ENCODE measurements at places on chromosomes 3 and 15. TPM values are rescaled to one million over a fixed set of nuclear protein-coding genes. Genes with fewer than 3 reads are reported as not detected.

MME gene
- 0.52 TPM for total RNA-seq

GRCh38 chr15:38176155-38176554 lies 76.5 kb upstream of the SPRED1 start:
- no peak overlapping the region for H3K4me3 ChIP-seq
- H3K27me3 ChIP-seq, result no peaks in the 10 kb centered on the region
- H3K4me1 ChIP-seq, result no peaks in the 10 kb centered on the region
- H3K27ac ChIP-seq, result no peak overlapping the region
- DNase-seq, result no peak

- DNase-seq, result peak; percentile 94
- H3K4me3 ChIP-seq, result peak overlapping the region; percentile 39
- H3K27me3 ChIP-seq, result no peaks in the 10 kb centered on the region
- no peaks in the 10 kb centered on the region for H3K36me3 ChIP-seq
These were observed 162.5 kb upstream of the TBL1XR1 start for GRCh38 chr3:177359593-177360357.

PROS1 gene
- 19.4 TPM for total RNA-seq

DNA sequence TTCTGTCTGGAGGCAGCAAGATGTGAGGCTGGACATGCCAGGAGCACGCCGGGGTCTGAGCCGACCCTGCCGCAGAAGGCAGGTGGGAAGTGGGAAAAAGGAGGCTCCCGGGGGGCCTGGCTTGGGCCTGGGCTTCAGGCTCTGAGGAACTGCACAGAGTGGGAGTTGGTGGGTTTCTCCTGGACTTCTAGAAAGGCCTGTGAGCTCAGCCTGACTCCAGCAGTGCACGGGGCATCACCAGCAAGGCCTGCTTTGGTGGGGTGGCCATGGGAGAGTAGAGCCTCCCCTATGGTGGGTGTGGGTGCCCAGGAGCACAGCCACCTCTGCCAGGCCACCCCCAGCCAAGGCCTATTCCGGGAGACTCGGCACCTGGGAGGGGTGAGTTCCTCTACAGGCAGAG lies 18.1 kb upstream of the SLC41A3 start:
- no peak overlapping the region for H3K4me3 ChIP-seq
- H3K27me3 ChIP-seq, result no peaks in the 10 kb centered on the region

DNA sequence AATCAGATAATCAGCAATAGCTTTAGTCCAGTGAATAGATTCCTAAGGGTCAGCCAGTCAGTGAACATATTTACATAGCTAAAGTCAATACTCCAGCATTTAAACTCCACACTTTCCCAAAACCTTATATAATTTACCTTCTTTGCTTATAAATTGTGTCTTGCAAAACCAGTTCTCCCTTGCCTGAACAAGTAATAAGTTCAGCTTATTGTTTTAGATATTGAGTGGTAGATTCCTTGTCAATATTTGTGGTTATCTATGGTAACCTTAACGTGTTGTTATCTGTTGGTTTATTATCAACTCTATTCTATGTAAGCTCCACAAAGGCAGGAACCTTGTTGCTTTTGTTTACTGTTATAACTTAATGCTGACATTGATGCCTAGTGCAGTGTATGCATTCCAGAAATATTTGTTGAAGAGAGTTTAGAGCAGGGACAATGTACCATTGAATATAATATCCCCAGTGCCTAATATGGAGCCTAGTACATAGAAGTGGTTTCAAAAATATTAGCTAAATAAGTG lies 24.0 kb downstream of the PLSCR5 start:
- DNase-seq, result no peak
- H3K36me3 ChIP-seq, result no peaks in the 10 kb centered on the region

DNA sequence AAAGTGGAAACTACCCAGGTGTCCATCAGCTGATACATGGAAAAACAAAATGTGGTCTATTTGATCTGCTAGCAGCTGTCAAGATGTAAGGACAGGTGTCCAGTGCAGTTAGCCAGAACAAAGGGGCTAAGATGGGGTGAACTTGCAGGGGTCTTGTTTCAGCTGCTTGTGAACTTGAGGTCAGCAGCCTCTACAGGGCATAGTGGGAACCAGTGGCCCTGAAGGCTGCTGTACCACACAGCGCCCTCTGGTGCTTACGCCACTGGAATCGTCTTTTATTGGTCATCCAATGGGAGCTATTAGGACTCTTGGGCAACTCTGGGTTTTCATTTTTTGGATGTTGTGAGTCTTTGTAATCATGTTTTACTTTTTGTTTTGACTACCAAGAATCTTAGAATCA lies 62.2 kb upstream of the CTSH start:
- no peaks in the 10 kb centered on the region for H3K27me3 ChIP-seq
- no peak for DNase-seq
- H3K4me1 ChIP-seq, result peaks cover 10% of the 10 kb centered on the region
- H3K27ac ChIP-seq, result no peak overlapping the region
- no peaks in the 10 kb centered on the region for H3K36me3 ChIP-seq

CYP1A2 gene
- total RNA-seq, result not detected
